ENCODE measurements at places on chromosomes 1 and 21. TPM values are rescaled to one million over a fixed set of nuclear protein-coding genes. Genes with fewer than 3 reads are reported as not detected.

GRCh38 chr1:232841823-232842565, 36.8 kb downstream of the MAP10 start:
- no peaks in the 10 kb centered on the region for H3K4me1 ChIP-seq
- DNase-seq, result no peak
- no peak overlapping the region for H3K27ac ChIP-seq
- no peaks in the 10 kb centered on the region for H3K27me3 ChIP-seq
- H3K36me3 ChIP-seq, result no peaks in the 10 kb centered on the region

DNA sequence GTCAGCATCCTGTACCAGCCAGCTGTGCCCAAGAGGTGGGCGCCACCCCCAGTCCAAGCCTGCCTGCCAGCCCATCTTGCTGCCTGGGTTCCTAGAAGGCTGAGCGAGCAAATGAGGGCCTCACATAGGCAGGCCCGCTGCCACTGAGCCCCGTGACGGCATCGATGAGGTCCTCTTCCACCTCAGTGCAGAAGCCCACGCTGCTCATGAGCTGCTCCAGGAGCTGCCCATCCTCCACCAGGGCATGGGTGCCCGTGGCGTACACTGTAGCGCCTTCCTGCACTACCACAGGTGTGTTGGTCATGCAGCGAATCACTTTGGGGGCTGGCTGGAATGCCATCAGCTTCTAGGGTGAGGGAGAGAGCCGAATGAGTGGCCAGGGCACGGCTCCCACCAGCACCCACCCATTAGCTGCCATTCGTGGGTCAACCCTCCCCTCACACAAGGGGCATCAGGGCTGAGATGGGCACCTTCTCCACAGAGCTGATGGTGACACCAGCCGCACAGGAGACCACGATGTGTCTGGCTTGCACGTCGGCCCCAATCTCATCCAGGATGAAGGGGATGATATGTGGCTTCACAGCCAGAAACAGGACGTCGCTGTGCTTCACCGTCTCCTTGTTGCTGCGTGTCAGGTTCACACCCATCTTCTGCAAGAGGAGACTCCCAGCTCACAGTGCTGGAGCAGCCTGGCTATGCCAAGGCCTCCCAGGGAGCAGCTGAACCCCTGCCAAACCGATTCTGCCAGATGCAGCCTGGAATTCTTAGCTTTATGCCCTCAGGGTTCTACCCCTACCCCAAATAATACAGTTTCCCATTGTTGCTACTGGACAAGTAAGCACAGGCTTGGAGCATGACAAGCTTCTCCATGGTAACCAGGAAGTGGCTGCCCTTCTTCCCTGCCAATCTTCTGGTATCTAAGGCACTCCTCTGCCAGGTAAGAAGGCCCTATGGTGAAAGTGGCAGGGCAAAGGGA, 2.0 kb downstream of the PYCR2 start:
- H3K4me1 ChIP-seq, result peaks cover 19% of the 10 kb centered on the region
- peak; percentile 64 for DNase-seq
- no peaks in the 10 kb centered on the region for H3K36me3 ChIP-seq
- H3K4me3 ChIP-seq, result no peak overlapping the region

GRCh38 chr1:28905921-28906666, 8.3 kb upstream of the EPB41 start:
- no peak overlapping the region for H3K4me3 ChIP-seq
- H3K27me3 ChIP-seq, result no peaks in the 10 kb centered on the region
- no peak overlapping the region for H3K27ac ChIP-seq
- DNase-seq, result no peak
- no peaks in the 10 kb centered on the region for H3K36me3 ChIP-seq

DNA sequence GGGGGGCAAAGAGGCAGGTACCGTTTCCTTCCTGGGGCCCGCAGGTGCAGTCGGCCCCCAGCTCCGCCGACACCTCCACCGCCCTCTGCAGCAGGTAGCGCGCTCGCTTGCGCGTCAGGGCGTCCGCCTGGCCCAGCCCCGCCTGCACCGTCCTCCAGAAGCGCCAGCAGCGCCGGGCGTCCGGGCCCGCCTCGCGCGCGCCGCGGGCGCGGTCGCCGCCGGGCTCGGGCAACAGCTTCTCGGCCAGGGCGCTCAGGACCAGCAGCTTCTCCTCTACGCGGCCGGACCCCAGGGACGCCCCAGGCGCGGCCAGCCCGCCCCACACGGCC, 863 bp downstream of the TARBP1 start:
- no peaks in the 10 kb centered on the region for H3K27me3 ChIP-seq
- peak overlapping the region; percentile 95 for H3K4me3 ChIP-seq
- H3K4me1 ChIP-seq, result no peaks in the 10 kb centered on the region
- peak overlapping the region; percentile 83 for H3K27ac ChIP-seq

GRCh38 chr1:74375376-74375775, 137.0 kb downstream of the LRRC53 start:
- H3K27me3 ChIP-seq, result no peaks in the 10 kb centered on the region
- no peak for DNase-seq
- no peaks in the 10 kb centered on the region for H3K36me3 ChIP-seq
- no peak overlapping the region for H3K4me3 ChIP-seq
- no peak overlapping the region for H3K27ac ChIP-seq
- no peaks in the 10 kb centered on the region for H3K4me1 ChIP-seq

- H3K4me1 ChIP-seq, result no peaks in the 10 kb centered on the region
- no peak for DNase-seq
- no peaks in the 10 kb centered on the region for H3K27me3 ChIP-seq
Measured at GRCh38 chr1:159877695-159878444, 15.4 kb upstream of the VSIG8 start.

DNA sequence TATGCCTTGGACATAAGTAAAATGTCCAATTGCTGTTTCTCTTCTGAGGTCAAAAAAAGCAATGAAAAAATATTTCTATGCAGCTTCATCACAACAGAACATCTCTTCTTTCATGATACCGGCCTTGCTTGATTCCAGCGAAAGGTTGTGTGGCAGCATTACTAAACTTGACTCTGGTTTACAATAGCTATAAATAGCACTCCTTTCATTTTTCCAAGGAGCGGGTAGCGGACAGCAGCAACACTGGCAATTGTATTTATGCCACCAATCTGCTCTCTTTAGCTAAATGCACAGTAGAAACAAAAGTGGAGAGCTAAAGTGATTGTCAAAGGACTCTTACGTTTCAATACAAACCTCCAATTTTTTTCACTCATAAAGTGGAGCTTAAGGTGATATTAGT, 7.5 kb upstream of the DAB1 start:
- H3K36me3 ChIP-seq, result no peaks in the 10 kb centered on the region
- DNase-seq, result no peak
- no peak overlapping the region for H3K27ac ChIP-seq
- no peaks in the 10 kb centered on the region for H3K4me1 ChIP-seq
- H3K4me3 ChIP-seq, result no peak overlapping the region

GRCh38 chr1:87760654-87761053, 432.0 kb downstream of the LMO4 start:
- no peaks in the 10 kb centered on the region for H3K27me3 ChIP-seq
- no peak overlapping the region for H3K27ac ChIP-seq
- DNase-seq, result no peak
- H3K36me3 ChIP-seq, result no peaks in the 10 kb centered on the region
- no peaks in the 10 kb centered on the region for H3K4me1 ChIP-seq
- no peak overlapping the region for H3K4me3 ChIP-seq

- no peaks in the 10 kb centered on the region for H3K36me3 ChIP-seq
- DNase-seq, result no peak
- peak overlapping the region; percentile 46 for H3K27ac ChIP-seq
- no peaks in the 10 kb centered on the region for H3K27me3 ChIP-seq
- no peak overlapping the region for H3K4me3 ChIP-seq
Measured at GRCh38 chr1:225735252-225736149, 42.1 kb upstream of the SRP9 start.

- H3K27ac ChIP-seq, result no peak overlapping the region
- no peaks in the 10 kb centered on the region for H3K4me1 ChIP-seq
- no peak overlapping the region for H3K4me3 ChIP-seq
- no peak for DNase-seq
- H3K36me3 ChIP-seq, result no peaks in the 10 kb centered on the region
Measured at GRCh38 chr1:224264321-224264720, 65.7 kb downstream of the NVL start.

CD2 gene
- total RNA-seq, result 3.9 TPM

KCNC4 gene
- 5.2 TPM for total RNA-seq

RORC gene
- 48.6 TPM for total RNA-seq

KPRP gene
- not detected for total RNA-seq

KRTAP8-1 gene
- total RNA-seq, result not detected
